Left hindlimb (tissue), 1 donor: ENCODE measurements at places on chromosomes 5 and 9.

- no peak for DNase-seq
Measured at GRCh38 chr5:320524-321229, 837 bp upstream of the AHRR start.

DNA sequence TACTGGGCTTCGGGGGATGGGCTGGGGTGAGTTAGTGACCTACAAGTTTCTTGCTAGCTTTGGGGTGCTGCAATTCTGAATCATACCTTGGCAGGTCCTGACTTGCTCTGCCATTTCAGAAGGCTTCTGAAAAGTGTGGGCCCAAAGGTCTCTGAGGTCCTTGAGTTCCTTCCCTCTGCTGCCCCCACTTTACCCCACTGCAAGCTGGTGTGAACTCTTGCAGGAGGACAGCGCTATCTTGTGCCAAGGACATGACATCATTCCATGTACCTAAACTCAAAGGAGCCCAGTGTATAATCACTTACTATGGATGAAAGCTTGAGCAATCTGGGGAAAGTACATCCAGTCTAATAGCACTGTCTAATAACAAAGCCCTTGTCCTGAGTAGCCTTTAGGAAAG is 157.4 kb downstream of the RMI1 start:
- no peak for DNase-seq

- peak; percentile 76 for DNase-seq
Measured at GRCh38 chr5:157528036-157528632, 47.4 kb downstream of the ADAM19 start.

- no peak for DNase-seq
Measured at GRCh38 chr5:4906786-4907185, 233.3 kb upstream of the ADAMTS16 start.

DNA sequence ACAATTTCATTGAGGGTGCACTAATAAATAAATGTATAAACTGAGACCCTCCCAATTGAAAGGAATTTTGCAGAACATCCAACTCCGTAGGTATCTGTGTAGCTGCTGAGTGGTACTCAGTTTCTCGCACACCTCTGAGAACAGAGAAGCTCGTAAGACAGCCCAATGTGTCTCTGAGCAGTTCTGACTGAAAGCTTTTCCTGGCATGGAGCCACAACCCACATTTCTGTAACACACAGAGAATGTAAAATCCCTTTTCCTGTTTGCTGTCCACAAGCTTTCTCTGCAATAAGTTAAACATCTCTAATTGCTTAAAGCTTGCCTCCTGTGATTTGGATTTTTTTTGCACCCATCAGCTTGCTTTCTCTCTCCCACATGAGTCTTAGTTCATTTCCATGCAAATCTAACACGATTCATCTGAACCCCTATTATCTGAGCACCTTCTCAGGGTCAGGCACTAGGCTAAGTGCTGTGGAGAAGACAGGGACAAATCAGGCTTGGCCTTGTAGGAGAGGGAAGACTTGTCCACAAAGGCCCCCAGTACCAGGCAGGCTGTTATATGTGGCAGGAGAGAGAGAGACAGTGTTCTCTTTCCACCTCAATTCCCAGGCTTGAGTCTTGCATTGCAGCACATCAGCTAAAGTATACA is 44.2 kb upstream of the COL15A1 start:
- peak; percentile 67 for DNase-seq

DNA sequence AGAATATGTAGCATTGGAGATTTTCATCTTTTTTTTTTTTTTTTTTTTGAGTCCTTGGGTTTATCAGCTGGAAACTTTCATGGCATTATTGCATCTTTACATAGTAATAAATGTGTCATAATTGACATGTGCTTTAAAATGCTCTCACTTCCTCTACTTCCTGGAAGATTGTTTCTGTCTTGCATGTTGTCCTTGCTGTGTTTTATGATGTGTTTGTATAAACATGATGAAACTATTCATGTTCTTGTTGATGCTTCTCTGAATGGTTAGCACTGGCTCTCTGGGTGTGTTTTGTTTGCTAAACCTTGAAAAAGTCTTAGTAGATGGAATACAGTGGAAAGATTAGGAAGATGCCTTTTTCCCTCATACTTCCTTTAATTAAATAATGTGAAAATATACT is 87.9 kb downstream of the IQGAP2 start:
- DNase-seq: no peak

DNA sequence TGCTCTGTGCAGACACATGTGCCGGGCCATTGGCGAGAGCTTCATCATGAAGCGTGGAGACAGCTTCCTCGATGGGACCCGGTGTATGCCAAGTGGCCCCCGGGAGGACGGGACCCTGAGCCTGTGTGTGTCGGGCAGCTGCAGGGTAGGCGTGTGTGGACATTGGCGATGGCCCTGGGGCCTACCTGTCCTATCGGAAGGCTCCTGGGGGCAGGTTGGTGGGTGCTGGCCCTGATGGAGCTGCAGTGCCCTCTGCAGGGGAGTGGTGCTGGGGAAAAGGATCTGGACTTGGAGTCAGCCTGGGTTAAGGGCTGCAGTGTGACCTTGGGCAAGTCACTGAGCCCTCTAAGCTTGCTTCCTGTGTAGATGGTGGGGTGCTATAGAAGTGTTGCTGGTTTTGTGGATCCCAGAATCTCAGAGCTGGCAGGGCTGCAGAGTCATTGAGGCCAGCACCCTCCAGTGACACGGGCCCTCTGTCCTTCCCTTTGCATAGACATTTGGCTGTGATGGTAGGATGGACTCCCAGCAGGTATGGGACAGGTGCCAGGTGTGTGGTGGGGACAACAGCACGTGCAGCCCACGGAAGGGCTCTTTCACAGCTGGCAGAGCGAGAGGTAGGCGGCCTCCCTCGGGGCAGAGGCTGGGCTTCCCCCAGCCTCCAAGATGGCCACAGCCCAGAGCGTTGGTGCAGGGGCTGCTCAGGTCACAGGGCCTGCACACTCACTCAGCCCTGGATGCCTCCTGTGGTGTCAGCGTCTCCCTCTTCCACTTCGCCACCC is 15.8 kb downstream of the ADAMTS13 start:
- DNase-seq: no peak

DNA sequence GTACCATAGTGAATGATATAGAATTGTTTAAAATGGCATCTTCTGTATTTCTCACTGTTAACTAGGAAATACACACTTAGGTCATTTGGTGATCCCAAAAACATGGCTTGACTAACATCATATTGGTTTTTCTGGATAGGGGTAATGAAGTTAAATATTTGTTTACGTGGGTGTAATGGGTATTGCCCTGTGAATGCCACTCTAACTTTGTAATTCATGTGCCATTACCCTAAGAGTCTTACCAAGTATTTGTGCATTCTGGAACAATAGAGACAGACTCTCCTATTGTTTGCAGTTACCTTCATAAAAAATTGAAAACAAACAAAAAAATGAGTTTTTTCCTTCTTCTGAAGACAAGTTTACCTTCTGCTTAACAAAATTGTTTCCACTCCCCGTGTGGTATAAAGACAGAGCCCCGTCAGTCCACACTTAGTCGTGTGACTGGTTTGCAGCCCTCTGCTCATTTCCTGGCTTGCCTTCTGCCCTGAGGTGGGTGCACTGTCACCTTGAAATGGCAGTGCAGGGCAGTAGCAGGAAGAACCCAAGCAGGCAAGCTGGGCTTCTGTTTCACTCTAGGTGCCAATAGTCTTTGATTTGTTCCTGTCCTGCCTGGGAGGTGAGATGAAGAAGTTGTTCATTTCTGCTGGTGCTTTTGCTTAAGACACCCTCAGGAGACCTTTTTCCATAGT is 9.6 kb upstream of the CATSPER3 start:
- DNase-seq: no peak

DNA sequence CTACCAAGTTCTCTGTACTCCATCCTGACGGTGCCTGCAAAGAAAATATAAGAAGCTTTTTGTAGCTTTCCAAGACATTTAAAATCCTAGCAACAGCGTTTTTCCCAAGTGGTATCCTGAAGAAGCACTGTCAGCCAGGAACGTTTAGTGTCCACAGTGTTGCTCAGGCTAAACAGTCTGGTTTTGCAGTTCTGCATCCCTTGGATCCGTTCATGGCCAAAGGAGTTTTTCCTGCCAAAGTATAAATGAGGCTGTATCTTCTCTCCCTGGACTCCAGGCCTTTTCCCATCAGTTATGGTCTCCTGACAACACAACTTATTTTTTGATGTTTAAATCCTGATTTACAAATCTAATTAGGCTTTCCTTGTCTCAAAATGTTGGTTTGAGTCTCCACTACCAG is 925.8 kb downstream of the TLE1 start:
- peak; percentile 39 for DNase-seq

DNA sequence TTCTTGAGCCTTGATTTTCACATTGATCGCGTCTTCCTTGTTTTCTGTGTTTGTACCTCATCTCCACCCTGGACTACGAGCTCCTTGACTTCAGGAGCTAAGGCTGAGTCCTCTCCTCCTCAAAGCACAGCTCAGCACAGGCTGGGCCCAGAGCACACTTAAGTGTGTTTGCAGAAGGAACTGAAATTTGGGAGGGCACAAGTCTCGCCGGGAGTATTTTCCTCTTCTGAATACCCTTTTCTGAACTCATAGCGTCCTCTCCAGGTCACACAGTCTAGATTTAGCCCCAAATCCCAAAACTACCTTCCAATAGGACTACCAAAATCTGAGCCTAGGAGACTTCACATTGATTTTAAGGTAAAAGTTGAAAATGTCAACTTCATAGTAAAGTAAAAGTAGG is 41.6 kb downstream of the TSTD2 start:
- no peak for DNase-seq

- DNase-seq: no peak
Measured at GRCh38 chr9:131628459-131629225, 83.3 kb downstream of the PRRT1B start.
